COLO829 (cell line): ENCODE measurements at places on chromosomes 12 and 14.

DNA sequence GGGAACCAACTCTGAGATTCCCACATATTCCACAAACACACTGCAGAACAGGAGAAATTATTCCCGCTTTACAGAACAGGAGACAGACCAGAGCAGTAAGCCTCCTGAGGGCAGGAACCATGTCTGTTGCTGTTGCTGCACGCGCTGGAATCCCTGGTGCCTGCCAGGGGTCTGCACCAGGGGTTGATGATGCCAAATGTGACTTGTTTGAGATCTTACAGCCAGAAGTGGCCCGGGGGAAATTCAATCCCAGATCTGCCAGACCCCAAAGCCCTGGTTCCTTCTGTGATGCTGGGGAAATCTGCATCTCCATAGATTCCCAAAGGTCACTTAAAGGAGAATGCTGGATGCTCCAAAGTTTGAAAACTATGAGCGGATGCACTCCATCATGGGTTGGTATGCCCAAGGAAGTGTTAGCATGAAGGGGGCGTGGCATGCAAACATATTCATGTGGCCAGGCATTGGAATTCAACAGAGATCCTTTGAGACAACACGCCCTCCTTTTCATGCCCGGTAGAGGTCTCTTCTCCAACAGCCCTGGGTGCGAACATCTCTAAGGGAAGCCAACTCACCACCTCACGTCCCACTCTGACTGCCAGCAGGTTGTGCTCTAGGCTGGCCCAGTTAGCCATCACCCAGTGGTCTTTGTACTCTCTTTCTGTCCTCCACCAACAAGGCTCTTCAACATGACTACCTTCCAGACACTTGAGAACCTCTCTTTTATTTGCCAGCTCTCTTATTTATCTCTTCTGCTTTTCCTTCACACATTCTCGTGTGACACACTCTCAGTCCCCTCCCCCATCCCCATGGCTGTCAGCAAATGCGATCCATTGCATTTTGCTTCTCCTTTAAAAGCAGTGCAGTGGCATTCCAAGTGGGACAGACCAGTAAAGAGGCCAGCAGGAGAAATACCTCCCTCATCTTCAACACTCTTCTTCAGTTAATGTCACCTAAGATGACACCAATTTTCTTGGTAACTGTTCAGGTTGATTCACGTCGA, 131.3 kb downstream of the ZFP36L1 start:
- no peak for DNase-seq

DNA sequence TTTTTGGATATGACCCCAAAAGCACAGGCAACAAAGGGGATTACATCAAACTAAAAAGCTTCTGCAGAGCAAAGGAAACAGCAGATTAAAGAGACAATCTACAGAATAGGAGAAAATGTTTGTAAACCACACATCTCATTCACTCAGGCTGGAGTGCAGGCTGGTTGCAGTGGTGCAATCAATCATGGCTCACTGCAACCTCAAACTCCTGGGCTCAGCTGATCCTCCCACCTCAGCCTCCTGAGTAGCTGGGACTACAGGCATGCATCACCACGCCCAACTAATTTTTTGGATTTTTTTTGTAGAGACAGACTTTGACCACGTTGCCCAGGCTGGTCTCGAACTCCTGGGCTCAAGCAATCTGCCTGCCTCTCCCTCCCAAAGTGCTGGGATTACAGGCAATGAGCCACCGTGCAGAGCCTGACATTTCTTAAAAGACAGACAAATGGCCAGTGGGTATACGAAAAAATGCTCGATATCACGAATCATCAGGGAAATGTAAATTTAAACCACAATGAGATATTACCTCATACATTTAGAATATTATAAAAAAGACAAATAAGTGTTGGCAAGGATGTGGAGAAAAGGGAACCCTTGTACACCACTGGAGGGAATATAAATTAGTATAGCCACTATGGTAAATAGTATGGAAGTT, 9.8 kb downstream of the NCKAP5L start:
- DNase-seq = no peak

DNA sequence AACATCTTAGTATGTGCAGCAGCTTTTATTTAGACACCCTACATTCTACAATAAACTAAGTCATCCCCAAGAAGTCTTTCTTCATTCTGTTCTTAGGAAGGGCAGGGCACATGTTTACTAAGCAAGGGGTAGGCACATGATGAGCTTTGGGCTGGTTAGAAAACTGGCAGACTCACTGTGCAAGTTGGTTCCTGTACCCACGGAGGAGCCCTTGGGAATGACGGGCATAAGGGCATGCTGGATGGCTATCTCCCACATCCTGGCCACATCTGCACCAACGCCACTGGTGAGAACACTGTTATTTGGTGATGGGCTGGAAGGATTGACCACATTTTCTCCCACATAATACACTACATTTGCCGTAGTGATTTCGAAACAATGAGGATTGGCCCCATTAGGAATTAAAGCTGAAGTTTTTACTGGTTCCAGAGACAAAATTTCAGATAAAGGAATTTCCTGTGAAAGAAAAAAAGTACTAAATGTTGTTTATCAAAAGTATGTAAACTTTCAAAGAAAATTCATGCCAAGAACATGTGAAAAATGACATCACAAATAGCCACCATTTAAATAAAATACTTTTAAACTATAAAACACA, 297.0 kb downstream of the PRKD1 start:
- no peak for DNase-seq

DNA sequence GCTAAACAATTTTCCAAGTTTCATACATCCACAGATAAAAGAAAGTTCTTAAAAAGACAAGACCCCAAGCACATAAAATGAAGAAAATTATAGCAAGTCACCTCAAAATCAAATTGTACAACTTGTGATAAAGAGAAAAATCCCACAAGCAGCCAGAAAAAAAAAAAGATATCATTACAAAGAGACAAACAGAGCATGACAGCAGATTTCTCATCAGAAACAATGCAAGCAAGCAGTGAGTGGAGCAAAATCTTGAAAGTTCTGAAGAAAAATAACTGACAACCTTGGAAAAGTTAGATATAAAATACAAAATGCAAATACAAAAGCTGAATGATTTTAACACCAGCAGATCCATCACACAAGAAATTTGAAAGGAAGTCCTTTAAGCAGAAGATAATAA, 194.5 kb upstream of the SOX5 start:
- DNase-seq = no peak

- no peak for DNase-seq
These were observed 30.1 kb downstream of the NPC2 start for GRCh38 chr14:74462993-74463392.

DNA sequence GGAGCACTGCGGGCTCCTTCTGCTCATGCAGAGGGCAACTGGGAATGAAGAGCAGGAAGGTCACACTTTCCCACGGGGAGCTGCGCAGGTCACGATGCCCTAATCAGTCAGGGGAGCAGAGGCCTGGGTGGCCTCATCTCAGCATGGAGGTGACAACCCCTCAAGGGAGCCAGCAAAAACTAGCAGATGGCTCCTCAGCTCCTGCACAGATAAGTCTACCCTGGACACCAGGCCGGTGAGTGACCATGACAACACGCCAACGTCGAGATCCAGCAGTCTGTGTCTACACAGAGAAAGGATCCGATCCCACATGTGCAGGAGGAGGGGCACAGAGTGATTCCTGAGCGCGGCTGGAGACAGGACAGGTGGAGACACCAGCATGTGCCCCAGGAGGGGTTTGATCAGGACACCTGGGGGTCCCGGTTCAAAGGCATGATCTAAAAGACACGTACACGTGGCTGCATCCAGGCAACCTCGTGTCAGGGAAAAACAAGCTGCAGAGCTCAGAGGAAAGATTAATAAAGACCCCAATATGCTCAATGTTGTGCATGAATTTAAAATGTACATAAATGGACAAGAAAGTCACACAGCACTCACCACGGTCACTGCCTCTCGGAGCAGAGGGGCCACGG, 153.7 kb upstream of the SFSWAP start:
- no peak for DNase-seq

DNA sequence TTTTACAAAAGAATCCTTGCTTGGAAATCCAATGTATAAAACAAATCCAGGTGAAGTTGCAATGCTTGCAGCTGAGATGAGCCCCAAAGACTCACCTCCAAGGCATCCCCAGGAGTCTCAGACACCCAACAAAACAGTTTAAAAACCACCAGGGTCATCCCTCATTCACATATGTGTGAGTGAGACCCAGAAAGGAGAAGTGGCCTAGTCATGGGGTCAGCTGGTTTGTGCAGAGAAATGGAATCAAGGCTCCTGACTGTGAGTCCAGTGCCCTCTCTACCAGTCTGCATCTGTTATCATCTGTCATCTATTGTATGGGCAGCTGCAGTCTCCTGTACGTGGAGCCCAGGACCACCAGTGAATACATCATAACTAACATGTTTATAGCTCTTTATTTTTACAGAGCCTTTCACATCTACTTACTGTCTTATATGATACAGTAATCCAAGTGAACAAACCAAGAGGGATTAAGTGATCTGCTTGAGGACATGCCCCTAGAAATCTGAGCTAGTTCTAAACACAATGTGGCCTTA, 27.1 kb downstream of the PLEKHG7 start:
- no peak for DNase-seq

- DNase-seq = no peak
These were observed 53.4 kb downstream of the RCOR1 start for GRCh38 chr14:102645746-102646440.

DNA sequence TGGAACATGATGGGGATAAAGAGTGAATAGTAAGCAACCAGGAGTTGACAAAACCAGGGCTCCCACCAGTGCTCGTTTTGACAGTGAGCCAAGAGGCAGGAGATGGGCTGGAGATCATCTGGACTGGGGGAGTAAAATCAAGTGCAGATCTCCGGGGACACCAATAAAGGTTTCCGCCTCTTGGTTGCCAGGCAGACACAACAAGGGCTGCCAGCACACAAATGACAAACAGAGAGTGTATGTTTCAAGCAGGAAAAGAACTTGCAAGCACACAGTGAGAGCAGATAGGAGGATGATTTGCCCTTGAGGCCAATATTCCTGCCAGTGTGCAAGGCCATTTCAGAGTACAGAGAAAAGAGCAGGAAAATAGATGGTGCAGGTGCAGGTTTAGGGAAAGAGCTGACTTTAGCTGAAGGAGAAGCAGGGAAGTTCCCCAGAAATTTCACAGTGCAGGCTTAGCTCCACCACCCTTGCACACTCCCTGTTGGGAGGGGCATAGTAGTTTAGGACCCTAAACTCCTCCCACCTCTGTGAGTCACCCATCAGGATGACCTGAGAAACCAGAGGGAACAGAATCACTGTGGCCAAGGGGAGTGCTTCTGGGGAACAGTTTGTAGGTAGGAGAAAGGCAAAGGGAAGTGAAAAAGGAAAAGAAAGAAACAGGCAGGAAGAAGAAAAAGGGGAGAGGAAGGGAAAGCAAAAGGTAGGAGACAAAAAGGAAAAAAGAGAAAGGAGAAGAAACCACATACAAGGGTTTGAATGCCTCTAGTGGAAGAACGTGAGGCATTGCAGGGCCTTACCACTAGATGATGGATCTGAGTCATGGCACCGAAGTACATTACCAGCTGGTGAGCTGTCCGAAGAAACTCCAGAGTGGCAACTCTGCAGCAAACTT, 404.4 kb downstream of the SLC6A15 start:
- no peak for DNase-seq

GRCh38 chr12:68786929-68787328, 21.0 kb upstream of the MDM2 start:
- peak; percentile 30 for DNase-seq

DNA sequence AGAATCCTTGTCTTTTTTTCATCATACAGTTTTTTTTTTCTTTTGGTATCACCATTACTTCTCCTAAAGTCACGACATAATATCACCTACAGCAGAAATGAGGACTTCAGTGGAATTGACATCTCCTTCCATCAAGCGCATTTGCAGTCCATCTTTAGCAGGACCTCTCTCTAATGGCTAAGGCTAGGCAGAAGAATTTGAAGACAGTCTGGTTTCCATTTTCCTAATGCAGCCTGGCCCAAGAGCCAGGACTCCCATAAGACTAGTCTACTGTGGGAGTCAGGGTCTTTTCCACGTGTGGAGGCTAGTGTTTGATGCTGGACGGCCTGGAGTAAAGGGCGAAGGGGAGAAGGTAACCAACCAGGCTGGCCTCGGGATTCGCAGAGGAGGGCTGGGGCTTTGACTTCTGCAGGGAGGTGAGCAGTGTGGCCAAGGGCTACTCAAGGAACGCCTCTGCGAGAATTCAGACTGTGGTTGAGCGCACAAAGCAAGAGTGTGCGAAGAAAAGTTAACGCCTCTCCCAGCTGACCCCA, 769 bp upstream of the ZNF740 start:
- DNase-seq = no peak

DNA sequence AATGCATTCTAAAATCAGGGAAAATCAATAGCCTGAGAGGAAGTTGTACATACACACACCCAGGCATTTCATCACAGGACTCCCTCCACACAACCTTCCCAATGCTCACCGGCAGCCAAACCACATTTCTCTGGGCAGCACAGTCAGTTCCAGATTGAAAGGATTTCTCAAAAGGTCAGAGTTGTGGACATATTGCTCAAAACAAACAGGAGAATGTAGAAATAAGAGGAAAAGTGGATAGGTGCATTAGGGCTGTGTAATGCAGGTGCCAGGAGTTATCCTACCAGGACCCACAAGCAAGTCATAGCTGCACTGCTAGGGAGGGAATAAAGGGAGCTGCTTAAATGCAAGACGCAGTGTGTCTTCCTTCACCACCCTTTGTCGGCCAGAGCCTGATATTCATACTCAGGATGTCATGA, 62.9 kb downstream of the GCH1 start:
- DNase-seq = no peak

DNA sequence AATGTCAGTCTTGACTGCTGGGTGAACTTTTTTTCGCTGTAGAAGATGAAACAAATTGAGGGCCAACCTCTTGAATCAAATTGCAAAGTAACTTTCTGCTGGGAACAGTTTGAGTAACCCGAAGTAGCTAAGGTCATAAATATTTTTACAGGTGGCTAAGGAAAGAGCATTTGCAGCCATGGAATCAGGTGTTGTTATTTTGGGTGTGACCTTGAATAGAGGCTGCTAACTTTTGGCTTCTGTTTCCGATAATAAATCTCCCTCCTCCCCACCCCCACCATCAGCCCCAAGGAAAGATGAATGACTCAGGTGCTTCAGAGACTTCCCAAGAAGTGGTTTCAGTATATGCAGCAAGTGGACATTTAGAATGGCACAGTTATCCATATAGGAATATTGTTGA, 571.7 kb downstream of the DIO2 start:
- no peak for DNase-seq

GRCh38 chr12:71071536-71072097, 86.2 kb downstream of the TSPAN8 start:
- no peak for DNase-seq

GRCh38 chr14:58002618-58003017, 136.7 kb upstream of the SLC35F4 start:
- no peak for DNase-seq

- no peak for DNase-seq
These were observed 5.2 kb downstream of the OR11G2 start for GRCh38 chr14:20195911-20196310.

- DNase-seq = no peak
These were observed 17.9 kb upstream of the DHRS7 start for GRCh38 chr14:60183138-60183537.
